Activated T-helper 1 cell treated with anti-CD3 and anti-CD28 coated beads, Interleukin-12 subunit alpha, Interleukin-12 subunit beta, Interleukin-2, Interleukin-4 antibody, amounts not matched to agents 30 ng/mL and 10 ng/mL and 1 ng/mL, durations not matched to agents 14 hours and 24 hours and 36 hours (primary cell): ENCODE measurements at places on chromosomes 6 and 20. TPM values are rescaled to one million over a fixed set of nuclear protein-coding genes. Genes with fewer than 3 reads are reported as not detected.
A peak's percentile ranks its signal among the peaks of the same experiment; 100 is the strongest.

Gene DSP
- total RNA-seq, result not detected in 2 replicates

Gene IL17A
- not detected in 2 replicates for total RNA-seq

Gene WFDC5
- total RNA-seq, result 0.27 TPM in 1 of 2 replicates, not detected in the other

GRCh38 chr20:44792796-44793195 lies 17.6 kb downstream of the RIMS4 start:
- no peak overlapping the region for H3K27ac ChIP-seq
- no peaks in the 10 kb centered on the region for H3K36me3 ChIP-seq
- no peak overlapping the region for H3K4me3 ChIP-seq
- peaks cover 6% of the 10 kb centered on the region for H3K27me3 ChIP-seq
- no peaks in the 10 kb centered on the region for H3K4me1 ChIP-seq

Gene RSPO3
- total RNA-seq, result not detected in 2 replicates

Gene PRELID3B
- total RNA-seq, result 121 and 123 TPM in 2 replicates

Gene CGA
- not detected in 2 replicates for total RNA-seq

- H3K27ac ChIP-seq, result no peak overlapping the region
- H3K4me1 ChIP-seq, result no peaks in the 10 kb centered on the region
- H3K4me3 ChIP-seq, result no peak overlapping the region
- H3K27me3 ChIP-seq, result peaks cover 2% of the 10 kb centered on the region
- no peaks in the 10 kb centered on the region for H3K36me3 ChIP-seq
These were observed 254.4 kb upstream of the POU3F2 start for GRCh38 chr6:98579941-98580340.

GRCh38 chr6:27838945-27839625 lies 73.1 kb downstream of the OR2B2 start:
- no peak for DNase-seq
- peaks cover 25% of the 10 kb centered on the region for H3K4me1 ChIP-seq
- H3K36me3 ChIP-seq, result peaks cover 2% of the 10 kb centered on the region

Gene RGS17
- not detected in 2 replicates for total RNA-seq

DNA sequence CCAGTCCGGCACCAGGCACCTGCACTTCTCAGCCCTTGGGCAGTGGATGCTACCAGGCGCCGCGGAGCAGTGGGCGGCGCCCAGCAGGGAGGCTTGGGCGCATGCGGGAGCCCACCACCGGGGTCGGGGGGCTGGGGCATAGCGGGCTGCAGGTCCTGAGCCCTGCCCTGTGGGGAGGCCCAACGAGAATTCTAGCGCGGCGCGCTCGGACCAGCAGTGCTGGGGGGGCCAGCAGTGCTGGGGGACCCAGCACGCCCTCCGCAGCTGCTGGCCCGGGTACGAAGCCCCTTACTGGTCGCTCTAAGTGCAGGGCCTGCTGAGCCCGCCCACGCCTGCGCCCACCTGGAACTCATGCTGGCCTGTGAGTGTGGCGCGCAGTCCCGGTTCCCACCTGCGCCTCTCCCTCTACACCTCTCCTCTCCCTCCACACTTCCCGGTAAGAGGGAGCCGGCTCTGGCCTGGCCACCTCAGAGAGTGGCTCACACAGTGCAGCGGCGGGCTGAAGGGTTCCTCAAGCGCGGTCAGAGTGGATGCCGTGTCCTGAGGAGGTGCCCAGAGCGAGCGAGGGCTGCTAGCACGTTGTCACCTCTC lies 28.5 kb upstream of the SERPINB1 start:
- DNase-seq, result no peak
- peaks cover 7% of the 10 kb centered on the region for H3K36me3 ChIP-seq
- no peak overlapping the region for H3K4me3 ChIP-seq
- peaks cover 53% of the 10 kb centered on the region for H3K4me1 ChIP-seq
- no peak overlapping the region for H3K27ac ChIP-seq

- H3K36me3 ChIP-seq, result peaks cover 51% of the 10 kb centered on the region
- H3K4me3 ChIP-seq, result peak overlapping the region; percentile 1
- H3K27me3 ChIP-seq, result no peaks in the 10 kb centered on the region
- peaks cover 64% of the 10 kb centered on the region for H3K4me1 ChIP-seq
These were observed 30.9 kb upstream of the ALDH8A1 start for GRCh38 chr6:134980846-134981245.

DNA sequence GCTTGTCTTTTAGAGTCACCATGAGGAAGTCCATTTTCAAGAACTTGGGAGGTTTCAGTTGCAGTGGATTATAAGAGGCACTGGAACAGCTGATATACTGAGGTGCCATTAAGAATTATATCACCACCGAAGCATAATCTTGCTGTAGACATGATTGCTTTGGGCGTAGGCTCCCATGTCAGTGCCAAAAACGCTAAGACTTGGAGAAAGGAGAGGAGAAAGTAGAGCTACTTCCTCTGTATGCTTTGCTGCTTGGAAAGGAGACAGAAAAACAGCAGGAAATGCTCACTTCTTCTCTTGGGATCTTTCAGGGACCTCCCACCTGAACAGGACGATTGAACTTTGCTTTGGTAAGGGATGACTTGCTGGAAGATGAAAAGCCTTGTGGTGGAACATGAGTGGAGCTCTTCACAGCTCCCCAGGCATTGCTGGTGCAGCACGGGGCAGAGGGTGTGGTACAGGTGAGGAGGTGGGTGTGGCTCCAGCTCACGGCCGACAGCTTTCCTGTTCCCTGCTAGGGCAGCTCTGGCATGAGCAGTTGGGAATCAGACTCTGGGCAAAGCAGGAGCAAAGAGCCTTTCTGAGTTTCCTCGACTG lies 190.4 kb upstream of the JAG1 start:
- no peaks in the 10 kb centered on the region for H3K36me3 ChIP-seq
- no peak overlapping the region for H3K4me3 ChIP-seq
- no peak overlapping the region for H3K27ac ChIP-seq
- H3K4me1 ChIP-seq, result no peaks in the 10 kb centered on the region

GRCh38 chr6:12223383-12223782 lies 66.8 kb upstream of the EDN1 start:
- peaks cover 2% of the 10 kb centered on the region for H3K4me1 ChIP-seq
- no peak overlapping the region for H3K4me3 ChIP-seq
- H3K27me3 ChIP-seq, result peaks cover 9% of the 10 kb centered on the region
- no peak overlapping the region for H3K27ac ChIP-seq
- H3K36me3 ChIP-seq, result no peaks in the 10 kb centered on the region

DNA sequence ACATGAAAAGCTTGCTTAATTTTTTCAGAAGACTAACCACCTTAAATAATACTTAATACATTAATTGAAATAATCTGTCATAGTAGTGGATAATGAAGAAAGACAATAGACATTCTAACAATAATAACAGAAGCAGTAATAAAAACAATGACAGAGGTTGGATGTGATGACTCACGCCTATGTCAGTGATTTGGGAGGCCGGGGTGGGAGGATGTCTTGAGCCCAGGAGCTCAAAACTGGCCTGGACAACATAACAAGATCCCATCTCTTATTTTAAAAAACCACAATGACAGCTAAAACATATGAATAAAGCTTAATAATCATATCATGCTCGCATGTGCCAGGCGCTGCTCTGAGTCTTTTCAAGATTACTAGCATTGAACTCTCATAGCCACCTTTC lies 105.5 kb downstream of the IPCEF1 start:
- no peak overlapping the region for H3K4me3 ChIP-seq
- peaks cover 3% of the 10 kb centered on the region for H3K27me3 ChIP-seq
- peaks cover 2% of the 10 kb centered on the region for H3K36me3 ChIP-seq
- peaks cover 50% of the 10 kb centered on the region for H3K4me1 ChIP-seq
- DNase-seq, result no peak

DNA sequence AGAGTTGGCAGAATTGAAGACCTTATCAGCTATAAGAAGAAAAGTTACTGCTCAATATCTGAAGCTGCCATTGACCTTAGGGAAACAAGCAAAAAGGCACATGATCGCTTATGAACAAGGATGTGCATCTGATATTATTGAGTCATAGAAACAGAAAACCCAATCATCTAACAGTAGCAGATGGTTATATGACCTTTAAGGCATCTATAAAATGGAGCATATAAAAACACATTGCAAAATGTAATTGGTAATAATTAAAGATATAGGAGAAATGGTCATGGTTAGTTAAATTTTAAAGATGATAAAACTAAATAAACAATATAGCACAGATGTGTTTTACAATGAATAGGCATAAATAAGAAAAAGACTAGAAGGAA lies 260.1 kb upstream of the TAB2 start:
- H3K27ac ChIP-seq, result no peak overlapping the region
- peaks cover 8% of the 10 kb centered on the region for H3K36me3 ChIP-seq
- DNase-seq, result no peak
- no peaks in the 10 kb centered on the region for H3K27me3 ChIP-seq
- H3K4me3 ChIP-seq, result no peak overlapping the region
- peaks cover 50% of the 10 kb centered on the region for H3K4me1 ChIP-seq

DNA sequence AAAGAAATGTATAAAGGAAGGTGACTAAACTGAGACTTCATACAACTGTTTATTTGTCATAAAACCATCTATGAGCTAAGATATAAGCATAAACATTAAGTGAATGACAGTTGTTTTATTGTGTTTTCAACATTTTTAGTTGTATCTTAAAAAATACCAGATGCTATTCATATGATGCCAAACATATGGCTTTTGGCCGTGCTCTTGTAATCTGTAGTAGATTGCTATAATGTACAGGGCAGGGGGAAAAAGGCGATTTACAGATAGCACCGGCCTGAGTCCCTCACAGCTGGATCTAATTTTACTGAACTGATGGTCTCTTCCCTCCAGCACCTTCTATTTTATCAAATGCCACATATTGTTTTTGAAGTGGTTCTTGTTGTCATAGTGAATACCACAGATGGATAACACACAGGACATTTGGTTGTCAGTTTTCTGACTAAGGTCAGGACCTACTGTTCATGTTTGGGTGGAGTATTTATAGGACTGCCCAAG lies 48.2 kb downstream of the CENPW start:
- no peak overlapping the region for H3K27ac ChIP-seq
- H3K4me1 ChIP-seq, result no peaks in the 10 kb centered on the region
- no peak for DNase-seq
- no peak overlapping the region for H3K4me3 ChIP-seq

- peaks cover 19% of the 10 kb centered on the region for H3K36me3 ChIP-seq
- H3K4me3 ChIP-seq, result peak overlapping the region; percentile 91
- H3K27me3 ChIP-seq, result peaks cover 3% of the 10 kb centered on the region
- H3K27ac ChIP-seq, result peak overlapping the region; percentile 82
- DNase-seq, result no peak
These were observed 1.4 kb downstream of the C6orf52 start for GRCh38 chr6:10692965-10693538.

GRCh38 chr6:99369533-99369932 lies 20.1 kb upstream of the FAXC start:
- no peak overlapping the region for H3K4me3 ChIP-seq
- H3K4me1 ChIP-seq, result no peaks in the 10 kb centered on the region
- no peaks in the 10 kb centered on the region for H3K27me3 ChIP-seq
- H3K27ac ChIP-seq, result no peak overlapping the region
- DNase-seq, result no peak

- DNase-seq, result no peak
- H3K4me3 ChIP-seq, result no peak overlapping the region
- peaks cover 4% of the 10 kb centered on the region for H3K27me3 ChIP-seq
These were observed 29.9 kb downstream of the HS3ST5 start for GRCh38 chr6:114312931-114313330.

GRCh38 chr6:10954590-10955010 lies 67.7 kb downstream of the SYCP2L start:
- no peaks in the 10 kb centered on the region for H3K36me3 ChIP-seq
- peaks cover 7% of the 10 kb centered on the region for H3K27me3 ChIP-seq
- peak; percentile 50 for DNase-seq
- no peak overlapping the region for H3K27ac ChIP-seq
- H3K4me3 ChIP-seq, result no peak overlapping the region

DNA sequence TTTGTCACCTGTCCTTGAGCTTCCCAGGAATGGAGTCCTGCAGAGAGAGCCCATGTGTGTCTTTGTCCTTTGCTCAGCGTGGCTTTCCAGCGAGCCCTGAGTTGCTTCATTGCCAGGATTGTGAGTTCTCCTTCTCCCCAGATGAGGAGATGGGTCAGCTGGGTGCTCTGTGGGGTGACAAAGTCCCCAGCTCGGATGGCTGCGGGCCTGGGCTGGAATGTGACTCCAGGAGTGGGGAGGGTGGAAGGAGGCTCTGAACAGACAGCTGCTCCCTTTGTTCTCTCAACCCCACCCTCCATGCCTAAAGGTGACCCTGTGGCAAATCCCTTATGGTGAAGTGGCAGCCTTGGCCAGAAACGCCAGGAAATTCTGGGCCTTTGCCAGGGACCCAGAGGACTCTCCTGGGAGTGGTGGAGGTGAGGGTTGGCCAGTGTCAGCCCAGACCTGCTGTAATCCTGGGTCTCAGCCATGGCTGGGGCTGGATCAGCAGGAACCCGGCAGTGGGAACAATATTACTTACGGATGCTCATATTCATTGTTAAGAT lies 44.4 kb upstream of the CST5 start:
- no peaks in the 10 kb centered on the region for H3K36me3 ChIP-seq
- no peak overlapping the region for H3K27ac ChIP-seq
- H3K4me3 ChIP-seq, result no peak overlapping the region

DNA sequence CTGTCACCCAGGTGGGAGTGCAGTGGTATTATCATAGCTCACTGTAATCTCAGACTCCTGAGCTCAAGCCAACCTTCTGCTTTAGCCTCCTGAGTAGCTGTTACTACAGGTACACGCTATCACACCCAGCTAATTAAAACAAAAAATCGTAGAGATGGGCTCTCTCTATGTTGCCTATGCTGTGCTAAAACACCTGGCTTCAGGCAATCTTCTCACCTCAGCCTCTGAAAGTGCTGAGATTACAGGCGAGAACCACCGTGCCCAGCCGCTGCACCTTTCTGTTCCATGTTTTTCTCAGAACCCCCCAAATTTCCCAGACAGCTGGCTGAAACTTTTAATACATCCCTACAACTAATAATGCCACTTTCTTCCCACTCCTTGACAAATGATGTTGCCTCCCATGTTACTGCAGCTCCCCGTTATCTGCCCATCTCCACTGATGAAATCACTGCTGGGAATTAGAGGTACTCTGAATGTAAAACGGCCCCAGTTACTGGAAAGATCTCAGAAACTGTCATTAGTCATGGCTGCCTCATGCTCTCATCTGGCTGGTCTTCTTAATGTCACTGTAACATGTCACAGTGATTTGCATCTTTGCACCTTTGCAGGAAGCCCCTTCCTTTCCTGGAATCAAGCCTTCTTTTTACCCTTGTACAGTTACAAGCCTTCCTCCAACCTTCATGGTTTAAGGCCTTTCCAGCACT lies 697.5 kb downstream of the PRKN start:
- peak overlapping the region; percentile 66 for H3K27ac ChIP-seq
- H3K36me3 ChIP-seq, result peaks cover 2% of the 10 kb centered on the region
- H3K27me3 ChIP-seq, result no peaks in the 10 kb centered on the region
- H3K4me3 ChIP-seq, result no peak overlapping the region

DNA sequence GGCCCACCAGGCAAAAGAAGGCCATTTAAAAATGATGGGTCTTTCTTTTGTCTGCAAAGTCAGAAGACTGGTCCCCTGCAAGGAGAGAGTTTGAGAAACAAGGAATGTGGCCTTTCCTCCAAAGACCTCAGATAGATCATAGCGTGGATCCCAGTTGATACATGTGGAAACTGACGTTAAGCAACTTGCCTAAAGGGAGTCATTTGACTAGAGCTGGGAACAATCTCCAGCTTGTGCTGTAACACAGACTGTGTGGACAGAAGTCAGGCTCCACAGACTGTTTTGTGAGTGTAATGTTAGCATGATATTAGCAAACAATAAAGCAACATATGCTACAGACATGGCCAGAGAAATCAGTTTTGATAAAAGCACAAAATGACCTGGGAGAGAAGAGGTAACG lies 140.4 kb upstream of the CITED2 start:
- peaks cover 1% of the 10 kb centered on the region for H3K27me3 ChIP-seq
- H3K4me1 ChIP-seq, result peaks cover 7% of the 10 kb centered on the region
- H3K27ac ChIP-seq, result no peak overlapping the region
- no peak for DNase-seq
- no peak overlapping the region for H3K4me3 ChIP-seq
- H3K36me3 ChIP-seq, result no peaks in the 10 kb centered on the region

- no peaks in the 10 kb centered on the region for H3K4me1 ChIP-seq
- H3K4me3 ChIP-seq, result no peak overlapping the region
- H3K27me3 ChIP-seq, result no peaks in the 10 kb centered on the region
- no peak overlapping the region for H3K27ac ChIP-seq
- H3K36me3 ChIP-seq, result peaks cover 13% of the 10 kb centered on the region
These were observed 380.1 kb upstream of the SOX4 start for GRCh38 chr6:21213492-21213891.
